ENCODE measurements at places on chromosomes 13 and 19.

DNA sequence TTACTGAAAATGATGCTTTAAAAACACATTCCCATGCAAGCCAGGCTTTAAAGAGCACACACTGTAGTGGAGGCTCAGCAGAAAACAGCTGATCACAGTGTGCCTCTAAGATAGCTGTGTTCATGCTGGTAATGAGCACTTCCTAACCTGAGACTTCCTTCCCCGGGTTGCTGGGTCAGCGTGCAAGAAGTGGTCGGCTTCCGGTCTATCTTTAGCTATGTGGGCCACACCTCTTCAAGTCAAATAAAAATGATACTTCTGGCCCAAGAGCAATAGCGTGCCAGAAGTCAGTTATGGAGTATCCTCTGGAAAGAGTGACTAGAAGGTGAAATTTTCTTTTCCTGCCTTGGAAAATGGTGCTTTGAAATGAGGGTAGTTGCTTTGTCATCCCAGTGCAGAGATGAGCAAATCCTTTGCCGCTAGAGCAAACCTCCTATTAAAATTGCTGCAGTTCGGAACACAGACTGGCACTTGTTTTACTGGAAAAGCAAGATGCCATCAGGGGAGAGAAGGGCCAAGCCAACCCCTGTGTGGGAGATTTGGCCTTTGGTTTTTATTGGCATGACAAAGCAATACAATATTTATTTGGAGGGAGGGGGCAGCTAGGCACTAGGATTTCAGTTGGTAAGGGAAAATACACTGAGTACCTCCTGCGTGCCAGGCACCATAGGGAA, 64.2 kb downstream of the ARHGAP35 start:
- DNase-seq = no peak

GRCh38 chr13:28725046-28725610, 6.4 kb upstream of the SLC46A3 start:
- DNase-seq = no peak

DNA sequence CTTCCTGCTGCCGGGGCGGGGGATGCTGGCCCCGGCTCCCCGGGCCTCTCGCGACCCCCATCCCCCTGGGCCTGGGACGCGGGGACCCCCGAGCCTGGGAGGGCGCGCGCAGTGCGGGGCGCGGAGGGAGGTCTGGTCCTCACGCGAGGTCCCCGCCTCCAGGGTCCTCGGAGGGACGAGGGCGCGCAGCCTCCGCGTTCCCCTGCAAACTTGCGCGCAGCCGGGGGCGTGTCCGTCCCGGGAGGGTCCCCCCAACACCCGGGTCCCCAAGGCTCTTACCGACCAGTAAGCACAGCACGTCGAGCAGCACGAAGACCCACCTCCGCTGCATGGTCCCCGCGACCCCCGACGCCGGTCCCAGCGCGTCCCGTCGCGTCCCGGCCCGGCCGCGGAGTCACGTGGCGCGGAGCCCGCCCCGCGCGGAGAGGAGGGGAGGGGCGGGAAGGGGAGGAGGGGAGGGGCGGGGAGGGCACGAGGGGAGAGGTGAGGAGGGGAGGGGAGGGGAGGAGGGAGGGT, at the start of gene PLPP2:
Gene PLPP2 (minus strand): TSS at position 398 of the 516 bp plus-strand sequence. CDS start 67 bp downstream, at position 331.
- no peak for DNase-seq

DNA sequence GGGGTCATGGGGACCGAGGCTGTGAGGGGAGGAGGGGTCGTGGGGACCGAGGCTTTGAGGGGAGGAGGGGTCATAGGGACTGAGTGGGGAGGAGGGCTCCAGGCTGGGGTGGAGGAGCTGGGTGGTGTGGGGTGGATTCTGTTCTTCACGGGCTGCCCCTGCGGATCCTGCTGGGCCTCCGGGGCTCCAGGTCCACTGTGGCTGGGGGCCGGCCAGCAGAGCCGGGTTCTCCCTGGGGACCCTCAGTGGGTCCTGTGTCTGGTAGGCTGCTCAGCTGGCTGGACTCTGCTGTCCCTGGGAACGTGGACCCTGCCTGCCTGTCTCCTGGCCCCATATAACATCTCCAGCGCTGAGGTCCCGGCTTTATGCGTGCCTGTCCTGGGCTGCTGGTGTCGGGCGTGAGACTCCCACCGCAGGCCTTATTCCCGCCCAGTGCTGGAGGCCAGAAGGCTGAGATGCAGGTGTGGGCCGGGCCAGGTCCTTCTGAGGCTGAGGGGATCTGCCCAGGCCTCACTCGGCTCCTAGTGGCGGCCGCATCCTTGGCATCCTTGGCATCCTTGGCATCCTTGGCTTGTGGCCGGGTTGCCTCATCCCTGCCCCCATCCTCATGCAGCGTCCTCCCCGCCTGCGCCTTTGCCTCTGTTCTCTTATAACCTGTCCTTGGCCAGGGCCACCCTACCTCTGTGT, 19.8 kb upstream of the GNA15 start:
- no peak for DNase-seq

DNA sequence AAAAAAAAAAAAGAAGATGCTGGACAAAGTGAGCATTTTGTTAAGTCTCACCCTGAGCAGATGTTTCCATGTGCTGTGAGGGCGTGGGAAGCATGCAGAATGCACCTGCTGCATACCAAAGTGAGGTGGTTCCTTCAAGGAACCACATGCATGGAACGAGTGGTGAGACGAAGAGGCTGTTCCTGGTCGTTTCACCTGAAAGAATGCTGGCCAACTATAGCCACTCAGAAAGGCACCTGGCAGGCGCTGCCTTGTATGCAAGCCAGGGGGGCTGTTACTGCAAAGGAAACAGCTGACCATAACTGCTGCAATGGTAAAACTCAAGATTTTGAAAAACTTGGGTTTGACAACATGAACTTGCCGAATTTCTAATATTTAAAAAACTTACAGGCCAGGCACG, 14.7 kb downstream of the MIER2 start:
- no peak for DNase-seq

GRCh38 chr13:111168107-111168506, 53.0 kb downstream of the ARHGEF7 start:
- no peak for DNase-seq

DNA sequence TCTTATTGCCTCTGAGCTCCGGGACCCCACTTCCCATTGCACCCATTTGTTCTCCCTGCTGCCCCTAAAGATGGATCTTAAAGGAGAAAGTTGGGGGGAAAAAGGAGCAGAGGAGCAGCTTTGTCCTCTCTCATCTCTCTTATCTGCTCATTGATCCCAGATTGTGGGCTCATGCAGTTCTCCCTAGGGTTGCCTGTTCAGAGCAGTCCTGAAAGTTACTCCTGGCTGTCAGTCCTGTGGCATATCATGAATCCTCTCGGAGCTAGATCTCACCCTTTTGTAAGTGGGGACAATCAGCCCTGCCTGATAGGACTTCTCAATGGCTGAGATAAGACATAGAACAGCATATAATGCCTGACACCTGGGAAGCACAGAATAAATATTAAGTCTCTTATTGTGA, 440.3 kb downstream of the IRS2 start:
- DNase-seq = no peak

DNA sequence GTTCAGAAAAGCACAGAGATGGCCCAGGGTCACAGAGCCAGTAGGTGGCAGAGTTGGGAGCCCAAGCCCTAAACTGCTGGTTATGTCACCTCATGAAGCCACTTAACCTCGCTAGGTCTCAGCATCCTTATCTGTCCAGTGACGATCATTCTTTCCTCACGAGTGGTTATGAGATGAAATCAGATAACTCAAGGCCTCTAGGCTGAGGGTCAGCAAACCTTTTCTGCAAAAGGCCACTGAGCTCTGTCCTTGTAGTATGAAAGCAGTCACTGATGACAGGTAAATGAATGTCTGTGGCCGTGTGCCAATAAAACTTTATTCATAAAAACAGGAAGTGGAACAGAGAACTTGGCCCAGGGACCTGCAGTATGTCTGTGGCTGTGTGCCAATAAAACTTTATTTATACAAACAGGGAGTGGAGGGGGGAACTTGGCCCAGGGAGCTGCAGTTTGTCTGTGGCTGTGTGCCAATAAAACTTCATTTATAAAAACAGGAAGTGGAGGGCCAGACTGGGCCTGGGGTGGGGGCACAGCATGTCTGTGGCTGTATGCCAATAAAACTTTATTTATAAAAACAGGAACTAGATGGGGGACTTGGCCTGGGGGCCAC, 71.2 kb downstream of the GNG7 start:
- DNase-seq = no peak

DNA sequence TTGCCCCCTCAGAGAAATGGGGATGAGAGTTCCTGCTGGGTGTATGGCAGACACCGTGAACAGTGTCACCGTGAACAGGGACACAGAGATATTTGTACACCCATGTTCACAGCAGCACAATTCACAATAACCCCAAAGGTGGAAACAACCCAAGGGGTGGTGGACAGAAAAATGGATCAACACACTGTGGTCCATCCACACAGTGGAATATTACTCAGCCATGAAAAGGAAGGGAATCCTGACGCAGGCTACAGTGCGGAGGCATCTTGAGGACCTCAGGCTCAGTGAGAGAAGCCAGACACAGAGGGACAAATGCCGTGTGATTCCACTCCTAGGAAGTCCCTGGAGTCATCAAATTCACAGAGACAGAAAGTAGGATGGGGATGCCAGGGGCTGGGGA, 7.6 kb upstream of the CELF5 start:
- DNase-seq = no peak

DNA sequence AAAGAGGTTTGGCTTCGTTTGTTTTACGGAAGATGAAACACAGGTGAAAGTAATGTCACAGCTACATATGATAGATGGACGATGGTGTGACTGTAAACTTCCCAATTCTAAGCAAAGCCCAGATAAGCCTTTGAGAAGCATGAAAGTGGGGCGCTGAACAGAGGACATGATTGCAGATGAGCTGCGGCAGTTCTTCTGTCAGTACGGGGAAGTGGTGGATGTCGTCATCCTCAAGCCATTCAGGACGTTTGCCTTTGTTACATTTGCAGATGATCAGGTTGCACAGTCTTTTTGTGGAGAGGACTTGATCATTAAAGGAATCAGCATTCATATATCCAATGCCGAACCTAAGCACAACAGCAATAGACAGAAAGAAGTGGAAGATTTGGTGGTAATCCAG, 111.5 kb upstream of the DIAPH3 start:
- no peak for DNase-seq

DNA sequence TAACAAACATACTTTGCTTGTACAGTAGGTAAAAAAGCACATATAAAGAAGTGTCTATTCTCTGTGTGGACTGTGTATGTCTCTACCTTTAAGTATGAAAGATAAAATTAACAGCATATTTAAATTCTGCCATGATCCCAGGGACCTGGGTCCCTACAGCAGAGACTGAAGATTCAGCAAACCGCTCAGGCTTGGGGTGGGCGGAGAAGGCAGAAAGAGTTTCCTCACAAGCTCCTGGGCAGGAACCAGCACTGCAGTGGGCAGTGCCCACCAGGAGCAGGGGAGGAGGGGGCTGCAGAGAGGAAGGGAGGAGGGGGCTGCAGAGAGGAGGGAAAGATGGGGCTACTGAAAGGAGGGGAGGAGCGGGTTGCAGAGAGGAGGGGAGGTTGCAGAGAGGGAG, 44.6 kb upstream of the GRTP1 start:
- no peak for DNase-seq

- no peak for DNase-seq
These were observed 86.7 kb downstream of the IRS2 start for GRCh38 chr13:109699628-109700071.

- peak; percentile 65 for DNase-seq
These were observed 4.2 kb downstream of the LIPE start for GRCh38 chr19:42422901-42423461.

DNA sequence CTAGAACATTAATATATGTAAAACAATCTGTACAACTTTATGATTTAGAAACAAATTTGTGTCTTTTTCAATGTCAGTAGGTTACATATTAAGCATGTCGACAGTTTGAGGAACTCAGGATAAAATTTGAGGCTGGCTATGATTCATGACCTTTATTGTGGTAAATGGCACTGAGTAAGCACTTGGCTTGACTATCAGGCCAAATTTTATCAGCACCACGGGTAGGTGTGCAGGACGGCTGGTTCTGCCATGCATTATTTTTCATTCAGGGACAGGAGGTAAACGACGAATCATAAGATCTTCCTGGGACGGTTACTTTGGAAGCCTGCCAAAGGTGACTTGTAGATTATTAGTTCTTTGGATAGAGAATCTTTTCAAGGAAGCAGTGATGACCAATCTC, 19.9 kb upstream of the CYP4F8 start:
- DNase-seq = peak; percentile 64

DNA sequence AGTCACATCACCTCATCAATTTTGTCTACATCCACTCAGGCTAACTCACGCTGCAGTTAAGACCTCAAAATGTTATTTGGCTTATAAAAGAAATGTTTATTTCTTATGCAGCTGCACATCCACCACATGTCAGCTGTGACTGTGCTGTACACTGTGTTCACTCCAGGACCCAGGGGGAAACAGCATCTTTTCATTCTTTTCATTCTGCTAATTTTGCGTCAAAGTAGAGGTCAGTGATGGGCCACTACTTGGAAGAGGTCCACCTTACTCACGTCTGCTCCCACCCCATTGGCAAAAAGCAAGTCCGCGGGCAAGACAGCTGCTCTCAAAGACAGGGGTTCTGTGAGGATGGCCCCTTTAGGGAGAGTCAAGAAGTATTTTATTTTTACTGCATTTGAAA, 4.5 kb upstream of the DCT start:
- no peak for DNase-seq

DNA sequence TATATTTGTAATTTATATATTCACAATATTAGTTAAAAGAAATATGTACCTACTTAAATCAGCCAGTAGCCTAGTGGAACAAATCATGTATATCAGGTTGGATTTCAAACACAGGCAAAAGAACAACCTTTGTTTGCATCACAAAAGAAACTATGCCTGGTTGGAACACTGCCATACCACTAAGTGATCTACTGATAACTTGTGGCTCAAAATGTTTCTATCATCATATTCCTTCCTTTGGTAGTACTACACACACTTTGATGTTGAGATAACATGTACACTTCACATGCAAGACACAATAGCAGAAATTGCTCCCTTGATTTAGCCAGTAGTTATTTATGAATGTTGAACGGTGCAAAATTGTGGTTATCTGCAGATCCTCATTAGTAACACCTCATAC, 146.0 kb upstream of the GPC6 start:
- DNase-seq = no peak

- no peak for DNase-seq
These were observed 43.8 kb downstream of the PEPD start for GRCh38 chr19:33477781-33478180.

- DNase-seq = peak; percentile 28
These were observed 1.2 kb upstream of the F2RL3 start for GRCh38 chr19:16887353-16888265.

- no peak for DNase-seq
These were observed 12.5 kb downstream of the TNNT1 start for GRCh38 chr19:55136399-55137102.

GRCh38 chr19:43839139-43839538, 12.0 kb downstream of the ZNF283 start:
- DNase-seq = peak; percentile 52

- DNase-seq = no peak
These were observed 6.3 kb upstream of the ZSWIM4 start for GRCh38 chr19:13788991-13789390.

GRCh38 chr13:74287724-74288169, 153.5 kb upstream of the KLF12 start:
- peak; percentile 95 for DNase-seq

- DNase-seq = no peak
These were observed 29.3 kb downstream of the TFDP1 start for GRCh38 chr13:113613789-113614379.
